Metanephros (tissue), 2 donors: ENCODE measurements at places on chromosomes 13 and 19. TPM values are rescaled to one million over a fixed set of nuclear protein-coding genes. Genes with fewer than 3 reads are reported as not detected.

Gene SERPINE3
- total RNA-seq = not detected

Gene ZNF439
- 15.8 TPM for total RNA-seq

Gene TMEM221
- total RNA-seq = 1.5 TPM

Gene DAND5
- total RNA-seq = not detected

Gene CGB3
- not detected for total RNA-seq

Gene TPTE2
- not detected for total RNA-seq

Gene ZNF471
- 9.3 TPM for total RNA-seq

Gene ANGPTL8
- total RNA-seq = 2.6 TPM

Gene RRAS
- total RNA-seq = 14.7 TPM

Gene ZSWIM9
- 9.8 TPM for total RNA-seq

Gene FBN3
- 27.3 TPM for total RNA-seq

Gene LILRA1
- 1.1 TPM for total RNA-seq

Gene PLIN3
- total RNA-seq = 69.4 TPM

Gene RASGRP4
- total RNA-seq = 2.7 TPM

Gene NKPD1
- total RNA-seq = 0.12 TPM

Gene TMEM255B
- total RNA-seq = 5.5 TPM

Gene RPL13A
- 2,667 TPM for total RNA-seq

Gene HS6ST3
- total RNA-seq = 3.6 TPM

Gene NKG7
- 7.2 TPM for total RNA-seq

Gene SEMA6B
- 6.4 TPM for total RNA-seq

Gene FARSA
- 49.1 TPM for total RNA-seq

Gene RAB3A
- 8.8 TPM for total RNA-seq

Gene PRDX2
- 324 TPM for total RNA-seq

Gene CEACAM3
- 2.6 TPM for total RNA-seq

Gene MAB21L1
- total RNA-seq = 0.53 TPM

Gene LHB
- total RNA-seq = 1.1 TPM

Gene ATCAY
- total RNA-seq = 0.53 TPM

Gene UHRF1
- 29.1 TPM for total RNA-seq

Gene EEF1AKMT1
- total RNA-seq = 7.1 TPM

Gene DMWD
- total RNA-seq = 54.0 TPM

Gene PALM3
- 5.0 TPM for total RNA-seq

Gene LMO7
- 109 TPM for total RNA-seq

Gene TUBA3C
- not detected for total RNA-seq
